ENCODE measurements at places on chromosomes 12 and 14. TPM values are rescaled to one million over a fixed set of nuclear protein-coding genes. Genes with fewer than 3 reads are reported as not detected.

DNA sequence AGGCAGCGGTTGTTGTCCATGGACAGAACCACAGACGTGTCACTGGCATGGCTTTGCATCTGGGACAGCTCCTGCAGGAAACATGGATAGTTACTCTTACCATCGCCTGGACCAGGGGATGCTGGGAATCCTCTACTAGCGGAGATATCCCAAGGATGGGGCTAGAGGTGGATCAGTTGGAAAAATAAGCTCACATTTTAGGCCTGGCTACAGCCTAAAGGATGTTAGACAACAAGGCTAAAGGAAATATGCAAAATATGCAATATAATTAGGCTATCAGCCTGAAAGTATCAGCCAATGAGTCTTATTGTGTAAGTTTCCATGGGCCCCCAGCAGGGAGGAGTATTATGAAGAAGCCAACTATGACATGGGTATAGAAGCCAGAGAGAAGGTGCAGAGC, 5.0 kb downstream of the KRT76 start:
- peaks cover 6% of the 10 kb centered on the region for H3K27me3 ChIP-seq
- no peaks in the 10 kb centered on the region for H3K4me1 ChIP-seq
- DNase-seq, result no peak

- no peak for DNase-seq
- no peak overlapping the region for H3K27ac ChIP-seq
- peaks cover 36% of the 10 kb centered on the region for H3K36me3 ChIP-seq
- no peaks in the 10 kb centered on the region for H3K27me3 ChIP-seq
- H3K4me1 ChIP-seq, result no peaks in the 10 kb centered on the region
- H3K4me3 ChIP-seq, result no peak overlapping the region
Measured at GRCh38 chr14:67343601-67344230, 15.9 kb downstream of the ATP6V1D start.

Gene ABCD2
- 0.71 TPM for total RNA-seq

Gene FAR2
- 11.6 TPM for total RNA-seq

GRCh38 chr14:67187826-67188225, 1.4 kb upstream of the GARIN2 start:
- H3K36me3 ChIP-seq, result no peaks in the 10 kb centered on the region
- no peak overlapping the region for H3K4me3 ChIP-seq
- DNase-seq, result no peak
- H3K27ac ChIP-seq, result no peak overlapping the region

DNA sequence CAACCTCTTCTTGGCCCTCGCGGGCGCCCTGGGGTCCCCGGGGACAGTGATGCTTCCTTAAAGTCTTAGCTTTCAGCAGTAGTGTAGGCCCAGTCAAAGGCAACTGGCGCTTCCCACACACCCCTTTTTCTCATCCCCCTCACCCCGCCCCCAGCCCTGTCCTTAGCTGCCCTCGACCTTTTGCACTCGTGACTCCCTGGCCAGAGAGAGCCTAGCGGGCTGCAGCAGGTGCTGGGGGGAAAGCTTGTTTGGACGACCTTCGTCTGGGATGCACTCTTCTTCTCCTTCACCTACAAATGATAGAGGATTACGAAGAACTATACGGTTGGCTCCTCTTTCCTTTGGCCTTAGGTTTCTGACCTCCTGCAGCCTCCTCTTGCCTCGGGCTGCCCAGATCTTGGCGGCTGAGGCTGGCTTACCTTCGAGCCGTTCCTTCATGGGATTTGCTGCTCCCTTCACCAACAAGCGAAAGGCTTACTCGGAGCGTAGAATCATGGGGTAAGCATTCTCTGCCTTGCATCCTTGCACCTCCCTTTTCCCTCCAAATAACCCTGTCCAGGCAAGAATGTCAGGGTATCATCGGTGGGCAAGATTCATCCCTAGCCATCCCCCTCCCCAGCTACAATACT, 815 bp downstream of the COQ10A start:
- H3K27ac ChIP-seq, result no peak overlapping the region
- peaks cover 36% of the 10 kb centered on the region for H3K36me3 ChIP-seq
- DNase-seq, result no peak
- H3K27me3 ChIP-seq, result no peaks in the 10 kb centered on the region

DNA sequence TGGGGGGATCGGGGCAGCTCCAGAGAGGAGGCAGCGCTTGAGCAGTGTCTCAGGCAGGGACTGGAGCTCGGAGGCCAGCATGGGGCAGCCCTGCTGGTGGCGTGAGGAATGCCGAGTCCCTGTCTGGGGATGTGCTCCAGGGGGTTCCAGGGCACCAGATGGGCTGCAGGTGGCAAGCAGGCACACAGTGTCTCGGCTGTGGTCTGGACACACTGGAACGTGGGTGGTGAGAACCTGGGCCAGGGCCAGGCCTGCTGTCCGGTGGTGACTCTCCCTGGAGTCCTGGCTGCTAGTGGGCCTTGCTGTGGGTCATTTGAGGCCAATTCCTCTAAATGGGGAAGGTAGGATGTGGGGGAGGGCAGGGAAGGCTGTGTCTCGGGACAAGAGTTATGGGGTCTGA, 199.4 kb upstream of the RTL1 start:
- no peak overlapping the region for H3K4me3 ChIP-seq
- no peak for DNase-seq
- H3K27me3 ChIP-seq, result no peaks in the 10 kb centered on the region
- no peak overlapping the region for H3K27ac ChIP-seq
- no peaks in the 10 kb centered on the region for H3K4me1 ChIP-seq

DNA sequence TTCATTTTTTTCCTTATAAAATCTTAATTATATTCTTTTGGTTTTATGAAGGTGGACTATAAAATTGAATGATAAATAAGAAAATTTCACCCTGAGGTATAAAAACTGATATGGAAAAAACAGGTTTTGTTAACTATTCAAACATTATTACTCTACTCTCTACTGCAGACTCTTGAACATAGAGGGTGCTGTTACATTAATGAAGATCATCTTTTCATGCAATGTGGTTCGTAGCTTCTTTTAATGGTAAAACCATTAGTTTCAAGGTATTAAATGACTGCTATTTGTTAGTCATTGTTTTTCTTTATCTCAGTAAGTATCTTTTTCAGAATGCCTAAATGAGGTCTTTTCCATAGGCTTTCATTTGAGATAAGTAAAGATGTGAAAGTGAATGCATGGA, 510.4 kb downstream of the SLC16A7 start:
- no peaks in the 10 kb centered on the region for H3K27me3 ChIP-seq
- H3K27ac ChIP-seq, result no peak overlapping the region
- H3K36me3 ChIP-seq, result no peaks in the 10 kb centered on the region

Gene RASAL1
- total RNA-seq, result 1.7 TPM

DNA sequence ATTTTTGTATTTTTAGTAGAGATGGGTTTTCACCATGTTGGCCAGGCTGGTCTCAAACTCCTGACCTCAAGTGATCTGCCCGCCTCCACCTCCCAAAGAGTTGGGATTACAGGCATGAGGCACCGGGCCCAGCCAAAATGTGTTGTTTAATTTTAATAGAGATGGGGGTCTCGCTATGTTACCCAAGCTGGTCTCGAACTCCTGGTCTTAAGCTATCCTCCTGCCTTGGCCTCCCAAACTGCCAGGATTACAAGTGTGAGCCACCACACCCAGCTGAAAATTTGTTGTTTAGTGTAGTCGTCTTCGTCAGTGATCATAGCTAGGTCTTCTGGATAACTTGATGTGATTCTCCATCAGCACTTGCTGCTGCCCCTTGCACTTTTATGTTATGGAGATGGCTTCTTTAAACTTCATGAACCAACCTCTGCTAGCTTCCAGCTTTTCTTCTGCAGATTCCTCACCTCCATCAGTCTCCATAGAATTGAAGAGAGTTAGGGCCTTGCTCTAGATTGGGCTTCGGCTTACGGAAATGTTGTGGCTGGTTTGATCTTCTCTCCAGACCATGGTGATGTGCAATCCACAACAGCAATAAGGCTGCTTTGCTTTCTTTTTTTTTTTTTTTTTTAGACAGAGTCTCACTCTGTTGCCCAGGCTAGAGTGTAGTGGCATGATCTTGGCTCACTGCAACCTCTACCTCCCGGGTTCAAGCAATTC, 13.0 kb downstream of the ISCU start:
- DNase-seq, result no peak
- peaks cover 25% of the 10 kb centered on the region for H3K4me1 ChIP-seq
- peaks cover 2% of the 10 kb centered on the region for H3K36me3 ChIP-seq
- H3K27me3 ChIP-seq, result no peaks in the 10 kb centered on the region
- H3K27ac ChIP-seq, result no peak overlapping the region
- H3K4me3 ChIP-seq, result no peak overlapping the region

DNA sequence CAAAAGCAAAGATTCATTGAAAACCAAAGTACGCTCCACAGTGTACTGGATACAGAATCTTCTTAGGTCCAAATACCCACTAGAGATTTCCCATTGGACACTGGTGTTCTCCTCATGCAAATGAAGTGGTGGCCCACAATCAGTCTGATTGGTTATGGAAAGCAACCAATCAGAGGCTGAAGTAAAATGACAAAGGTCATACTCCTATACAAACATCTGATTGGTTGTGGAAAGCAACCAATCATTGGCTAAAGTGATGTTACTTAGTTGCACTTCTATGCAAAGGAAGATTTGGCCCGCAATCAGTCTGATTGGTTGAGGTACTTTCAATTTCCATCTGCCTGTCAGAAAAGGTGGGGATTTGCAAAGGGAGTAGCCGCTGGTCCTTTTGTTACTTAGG, 1.3 kb upstream of the WASHC3 start:
- no peaks in the 10 kb centered on the region for H3K27me3 ChIP-seq
- no peak overlapping the region for H3K4me3 ChIP-seq
- no peaks in the 10 kb centered on the region for H3K36me3 ChIP-seq
- no peak for DNase-seq

GRCh38 chr12:105469211-105469610, 138.7 kb downstream of the C12orf75 start:
- no peak overlapping the region for H3K4me3 ChIP-seq
- no peaks in the 10 kb centered on the region for H3K36me3 ChIP-seq
- no peaks in the 10 kb centered on the region for H3K4me1 ChIP-seq
- DNase-seq, result no peak

DNA sequence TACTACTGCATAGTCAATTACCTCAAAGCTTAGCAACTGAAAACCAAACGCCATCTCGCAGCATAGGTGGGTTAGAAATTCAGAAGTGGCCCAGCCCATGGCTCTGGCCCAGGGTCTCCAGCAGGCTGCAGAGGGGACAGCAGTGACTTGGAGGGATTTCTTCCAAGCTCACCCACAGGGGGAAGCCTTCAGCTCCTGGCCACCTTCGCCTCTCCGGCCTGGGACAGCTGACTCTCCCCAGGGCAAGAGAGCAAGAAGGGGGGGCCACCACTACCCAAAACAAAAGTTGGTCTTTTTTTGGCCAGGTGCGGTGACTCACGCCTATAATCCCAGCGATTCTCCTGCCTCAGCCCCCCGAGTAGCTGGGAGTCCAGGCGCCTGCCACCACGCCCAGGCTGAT, 32.2 kb upstream of the ANKRD9 start:
- no peaks in the 10 kb centered on the region for H3K36me3 ChIP-seq
- no peak overlapping the region for H3K4me3 ChIP-seq
- H3K4me1 ChIP-seq, result peaks cover 23% of the 10 kb centered on the region

Gene NPAS3
- 1.2 TPM for total RNA-seq

DNA sequence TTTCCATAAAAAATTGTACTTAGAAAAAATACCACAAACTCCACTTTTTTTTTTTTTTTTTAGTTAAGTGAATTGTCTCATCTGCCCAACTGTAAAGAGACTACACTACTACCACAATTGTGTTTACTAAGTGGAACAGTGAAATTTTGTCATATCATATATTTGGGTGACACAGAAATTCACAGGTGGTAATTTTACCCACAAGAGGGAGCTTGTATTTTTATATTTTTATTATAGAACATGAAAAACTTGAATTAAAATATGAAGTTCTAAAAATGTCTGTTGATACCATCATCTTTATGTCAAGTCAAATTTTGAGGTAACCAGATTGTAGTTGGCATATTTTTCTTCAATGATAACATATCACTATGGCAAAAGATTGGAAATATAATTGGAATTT, 329.4 kb upstream of the SOX5 start:
- no peak overlapping the region for H3K4me3 ChIP-seq
- H3K27ac ChIP-seq, result no peak overlapping the region
- no peaks in the 10 kb centered on the region for H3K36me3 ChIP-seq
- no peaks in the 10 kb centered on the region for H3K4me1 ChIP-seq
- no peak for DNase-seq
- no peaks in the 10 kb centered on the region for H3K27me3 ChIP-seq

- no peak for DNase-seq
- H3K27ac ChIP-seq, result no peak overlapping the region
Measured at GRCh38 chr14:52735921-52736489, 6.0 kb downstream of the STYX start.

Gene SLC11A2
- total RNA-seq, result 26.9 TPM

Gene RERG
- total RNA-seq, result 1.4 TPM

- H3K27me3 ChIP-seq, result no peaks in the 10 kb centered on the region
- H3K4me1 ChIP-seq, result no peaks in the 10 kb centered on the region
- H3K36me3 ChIP-seq, result no peaks in the 10 kb centered on the region
- no peak for DNase-seq
- no peak overlapping the region for H3K4me3 ChIP-seq
- no peak overlapping the region for H3K27ac ChIP-seq
Measured at GRCh38 chr12:84607170-84607819, 305.3 kb downstream of the SLC6A15 start.

Gene KRT75
- total RNA-seq, result 0.14 TPM

Gene TDP1
- total RNA-seq, result 31.4 TPM

GRCh38 chr14:55223364-55223763, 32.0 kb upstream of the DLGAP5 start:
- H3K36me3 ChIP-seq, result no peaks in the 10 kb centered on the region
- H3K4me1 ChIP-seq, result no peaks in the 10 kb centered on the region
- no peak overlapping the region for H3K27ac ChIP-seq

Gene ALG10
- total RNA-seq, result 5.9 TPM

Gene MGP
- total RNA-seq, result 14.5 TPM

GRCh38 chr12:32159925-32160324, 53.3 kb downstream of the BICD1 start:
- no peak for DNase-seq
- H3K36me3 ChIP-seq, result no peaks in the 10 kb centered on the region
- no peak overlapping the region for H3K27ac ChIP-seq
- H3K4me3 ChIP-seq, result no peak overlapping the region

GRCh38 chr12:26813812-26814211, 19.2 kb downstream of the ITPR2 start:
- H3K27me3 ChIP-seq, result no peaks in the 10 kb centered on the region
- no peak for DNase-seq
- peaks cover 26% of the 10 kb centered on the region for H3K36me3 ChIP-seq
- no peak overlapping the region for H3K4me3 ChIP-seq
- no peak overlapping the region for H3K27ac ChIP-seq

DNA sequence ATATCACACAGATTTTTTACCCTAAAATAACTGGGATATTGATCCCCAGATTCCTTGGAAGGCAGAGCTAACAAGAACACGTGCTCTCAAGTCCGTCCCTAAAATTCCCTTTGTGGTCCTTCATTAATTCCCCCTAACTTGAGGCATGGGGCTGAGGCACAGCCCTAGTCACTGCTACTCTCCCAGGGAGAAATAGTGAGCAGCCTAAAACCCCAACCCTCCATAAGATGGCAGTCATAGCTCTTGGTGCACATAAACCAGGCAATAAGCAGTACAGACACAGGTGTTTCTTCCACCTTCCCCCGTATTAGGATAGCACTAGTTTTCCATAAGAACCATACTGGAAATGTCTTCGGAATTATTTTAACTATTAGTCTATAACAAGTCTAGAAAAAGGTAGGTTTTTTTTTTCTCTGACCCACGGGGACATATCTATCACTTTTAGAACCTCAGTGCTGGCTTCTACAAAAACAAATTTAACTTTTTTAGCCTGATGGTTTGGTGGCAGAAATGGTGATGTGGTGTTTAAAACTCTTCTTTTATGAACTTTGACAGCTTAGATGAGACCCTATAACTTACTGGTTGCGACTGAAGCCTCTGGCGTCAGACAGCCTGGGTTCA, 3.1 kb upstream of the ARHGEF40 start:
- H3K4me3 ChIP-seq, result no peak overlapping the region
- no peak overlapping the region for H3K27ac ChIP-seq
- H3K27me3 ChIP-seq, result peaks cover 48% of the 10 kb centered on the region
- peaks cover 31% of the 10 kb centered on the region for H3K4me1 ChIP-seq
- H3K36me3 ChIP-seq, result no peaks in the 10 kb centered on the region

Gene NFKBIA
- 166 TPM for total RNA-seq

All from thymus (tissue), 14 donors.